ENCODE measurements at places on chromosomes 2 and 18.
A peak's percentile ranks its signal among the peaks of the same experiment; 100 is the strongest.

- DNase-seq = no peak
Observed at GRCh38 chr2:68448671-68449653, 18.1 kb downstream of the FBXO48 start.

DNA sequence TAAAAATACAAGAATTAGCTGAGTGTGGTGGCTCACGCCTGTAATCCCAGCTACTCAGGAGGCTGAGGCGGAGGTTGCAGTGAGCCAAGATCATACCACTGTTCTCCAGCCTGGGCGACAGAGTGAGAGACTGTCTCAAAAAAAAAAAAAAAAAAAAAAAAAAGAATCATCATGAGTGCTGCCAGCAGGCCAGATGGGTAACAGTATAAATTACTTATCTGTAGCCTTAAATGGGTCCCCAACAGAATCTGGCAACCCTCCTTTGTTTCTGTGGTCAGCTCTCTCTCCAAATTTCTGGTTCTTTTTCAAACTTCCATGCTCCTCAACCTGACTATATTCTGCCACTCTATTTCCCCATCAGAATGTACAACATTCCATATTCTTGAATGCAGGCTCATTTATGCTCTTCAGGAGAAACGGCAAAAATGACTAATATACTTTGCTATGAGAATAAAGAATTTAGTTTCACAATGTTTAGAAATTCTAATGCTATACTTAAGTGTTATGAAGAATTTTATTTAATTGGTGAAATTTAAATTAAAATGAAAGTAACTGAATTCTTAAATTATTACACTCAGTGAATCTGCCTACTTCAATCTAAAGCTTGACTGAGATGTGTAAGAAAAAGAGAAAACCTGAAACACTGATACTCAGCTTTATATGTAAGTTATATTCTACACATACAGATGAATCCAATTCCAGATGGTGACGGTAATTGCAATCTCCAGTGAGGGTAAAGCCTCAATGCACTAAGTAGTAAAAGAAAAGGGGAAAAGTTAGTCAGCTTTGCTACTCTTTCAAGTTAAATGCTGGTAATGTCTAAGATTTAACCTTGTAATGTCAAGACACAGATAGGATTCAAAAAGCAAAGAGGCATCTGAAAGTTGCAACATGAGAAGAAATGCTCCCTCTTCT lies 24.8 kb downstream of the LPIN2 start:
- no peak for DNase-seq

DNA sequence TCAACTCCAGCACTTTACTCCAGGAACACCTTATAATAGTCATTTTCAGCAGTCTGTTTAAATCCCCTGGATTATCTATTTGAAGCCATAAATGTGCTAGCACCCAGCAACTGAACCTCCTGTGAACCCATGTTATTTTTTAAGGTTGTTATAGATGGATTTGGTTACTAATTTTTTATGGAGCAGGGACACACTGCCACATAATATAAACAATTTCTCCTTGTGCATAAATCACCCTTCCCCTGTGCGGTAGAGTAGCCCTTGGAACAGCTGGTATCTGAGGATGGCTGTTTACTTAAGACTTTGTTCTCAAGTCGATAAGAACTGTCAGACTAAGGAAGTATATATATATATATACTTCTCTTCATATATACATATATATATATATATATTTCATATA lies 367.4 kb downstream of the EPHA4 start:
- no peak for DNase-seq

DNA sequence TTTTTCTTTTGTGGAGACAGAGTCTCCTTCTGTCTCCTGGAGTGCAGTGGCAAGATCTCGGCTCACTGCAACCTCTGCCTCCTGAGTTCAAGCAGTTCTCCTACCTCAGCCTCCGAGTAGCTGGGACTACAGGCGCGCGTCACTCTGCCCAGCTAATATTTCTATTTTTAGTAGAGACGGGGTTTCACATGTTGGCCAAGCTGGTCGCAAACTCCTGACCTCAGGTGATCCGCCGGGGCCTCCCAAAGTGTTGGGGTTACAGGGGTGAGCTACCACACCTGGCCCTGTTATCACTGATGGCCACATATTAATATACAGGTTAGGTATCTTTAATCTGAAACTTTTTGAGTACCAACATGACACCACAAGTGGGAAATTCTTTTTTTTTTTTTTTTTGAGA lies 3.4 kb downstream of the MRPL35 start:
- no peak for DNase-seq

- DNase-seq = no peak
Observed at GRCh38 chr2:6978991-6979390, 61.8 kb downstream of the RNF144A start.

GRCh38 chr2:200756618-200757321 lies 54.9 kb upstream of the BZW1 start:
- peak; percentile 48 for DNase-seq

DNA sequence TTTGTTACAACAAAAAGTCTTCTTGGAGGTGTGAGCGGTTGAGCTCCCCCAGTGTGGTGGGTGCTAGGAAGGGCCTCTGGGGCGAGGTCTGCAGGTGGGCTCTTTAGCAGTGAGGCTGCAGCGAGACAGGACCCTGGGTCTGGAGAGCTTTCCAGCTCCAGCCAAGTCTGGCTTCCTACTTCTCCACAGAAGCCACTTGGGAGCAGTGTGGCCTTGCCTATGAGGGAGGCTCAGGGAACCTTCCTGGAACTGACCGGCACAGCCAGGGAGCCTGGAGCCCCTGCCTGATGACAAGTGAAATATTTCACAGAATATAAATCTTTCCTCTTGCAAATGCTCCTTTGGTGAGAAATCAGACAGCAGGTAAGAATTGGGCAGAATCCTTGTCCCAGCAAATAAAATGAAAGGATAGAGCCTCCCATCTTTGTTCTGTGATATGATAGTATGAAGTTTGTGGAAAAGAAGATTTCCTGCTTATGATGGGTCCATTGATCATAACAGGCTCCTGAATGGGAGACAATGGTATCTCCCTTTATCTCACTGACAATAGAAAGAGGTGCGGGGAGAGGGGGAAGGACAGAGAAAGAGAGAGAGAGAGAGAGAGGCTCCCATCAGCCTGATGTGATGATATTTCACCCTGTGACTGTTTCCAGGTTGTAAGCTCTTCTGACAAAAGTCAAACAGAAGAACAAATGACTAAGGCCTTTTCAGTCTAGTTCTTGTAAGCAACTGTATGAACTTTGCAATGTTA lies 289.8 kb upstream of the SPRED2 start:
- DNase-seq = peak; percentile 20

DNA sequence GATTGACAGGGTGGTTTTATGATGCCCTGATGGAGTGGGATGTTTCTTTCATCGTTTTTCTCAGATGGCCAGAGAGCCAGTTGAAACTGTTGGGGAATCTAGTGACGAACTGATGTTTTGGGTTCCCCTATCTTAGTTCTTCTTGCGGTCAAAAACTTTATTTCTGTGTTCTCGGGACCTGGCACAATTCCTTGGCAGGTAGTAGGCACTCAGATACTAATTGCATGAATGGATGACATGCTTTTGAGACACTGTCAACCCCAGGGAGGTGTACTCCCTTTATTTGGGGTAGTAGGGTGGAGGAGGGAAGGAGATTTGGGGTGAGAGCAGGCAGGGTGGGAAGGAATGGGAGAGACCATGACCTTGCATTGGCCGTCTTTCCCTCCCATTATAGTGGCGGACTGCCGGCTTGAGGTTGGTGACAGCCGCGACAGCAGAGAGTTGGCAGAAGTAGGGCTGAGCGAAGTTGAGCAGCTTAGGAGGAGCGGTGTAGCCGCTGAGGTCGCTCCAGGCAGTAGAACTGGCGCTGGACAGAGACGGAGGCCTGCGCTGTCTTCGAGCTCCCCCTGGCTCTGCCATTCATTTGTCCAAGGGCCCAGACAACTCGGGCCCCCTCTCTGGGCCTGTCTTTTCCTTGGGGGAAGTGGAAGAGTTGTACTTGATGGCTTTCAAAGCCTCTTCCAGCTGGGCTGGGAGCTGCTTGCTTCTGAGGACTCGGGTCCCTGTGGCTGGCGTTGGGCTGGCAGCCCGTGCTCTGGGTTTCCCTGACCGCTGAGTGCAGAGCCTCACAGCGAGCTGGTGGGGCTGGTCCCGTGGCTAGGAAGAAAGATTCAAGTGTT lies 2.6 kb downstream of the TET3 start:
- DNase-seq = peak; percentile 67

DNA sequence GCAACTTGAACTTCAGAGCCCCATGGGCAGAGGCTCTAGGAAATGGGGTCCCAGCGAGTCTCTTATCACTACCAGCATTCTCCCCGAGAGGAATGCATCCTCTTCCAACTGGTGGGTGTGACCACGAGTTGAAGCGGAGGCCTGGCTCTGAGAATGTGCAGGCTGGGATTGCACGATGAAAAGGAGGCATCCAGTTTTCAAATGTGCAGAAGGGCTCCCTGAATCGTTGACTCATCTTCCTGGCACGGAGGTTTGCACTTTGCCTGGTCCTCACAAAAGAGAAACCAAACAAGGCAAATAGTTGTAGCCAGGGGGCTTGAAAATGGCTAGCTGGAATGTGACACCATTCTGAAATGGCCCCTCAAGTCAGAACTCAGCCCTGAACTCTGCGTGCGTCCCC lies 216.7 kb downstream of the GLI2 start:
- no peak for DNase-seq
